Small intestine (tissue), 16 donors: ENCODE measurements at places on chromosomes 12 and 14.

DNA sequence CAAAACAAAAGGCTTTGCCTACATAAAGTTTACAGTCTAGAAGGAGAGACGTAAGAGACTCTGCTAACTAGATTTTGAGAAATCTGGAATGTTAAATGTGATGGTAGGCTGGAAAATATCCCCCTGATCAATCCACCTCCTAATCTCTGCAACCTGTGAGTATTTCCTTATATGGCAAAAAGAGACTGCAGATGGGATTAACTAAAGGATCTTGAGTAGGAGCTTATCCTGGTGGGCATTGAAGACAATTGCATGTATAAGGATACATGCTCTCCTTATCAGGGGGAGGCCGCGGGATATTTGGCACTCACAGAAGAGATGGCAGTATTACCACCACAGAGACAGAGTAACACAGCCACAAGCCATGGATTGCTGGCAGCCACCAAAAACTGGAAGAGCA is 95.2 kb downstream of the EGLN3 start:
- no peak for DNase-seq

DNA sequence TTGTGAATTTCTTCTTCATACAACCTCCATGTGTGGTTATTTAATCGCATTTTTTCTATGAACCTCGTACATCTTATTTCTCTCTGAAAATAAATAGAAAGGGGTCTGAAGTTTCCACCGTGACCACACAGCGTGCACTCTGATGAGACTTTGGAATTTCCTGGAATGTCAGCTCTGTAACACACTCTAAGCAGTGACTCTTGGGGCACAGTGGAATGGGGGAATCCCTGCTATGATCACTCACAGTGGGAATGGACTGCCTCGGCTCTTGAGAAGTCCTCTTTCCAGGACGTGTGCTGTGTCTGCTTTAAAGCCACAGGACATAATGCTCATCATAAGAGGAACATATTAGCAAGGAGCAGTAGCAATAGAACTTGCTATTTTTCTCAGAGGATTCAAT is 416.2 kb downstream of the EGLN3 start:
- no peak for DNase-seq

GRCh38 chr12:132619386-132620112 is 973 bp downstream of the P2RX2 start:
- DNase-seq: no peak

- DNase-seq: no peak
Observed at GRCh38 chr12:65728848-65729793, 95.2 kb upstream of the HMGA2 start.

GRCh38 chr14:103909531-103910261 is 18.6 kb upstream of the TDRD9 start:
- no peak for DNase-seq

DNA sequence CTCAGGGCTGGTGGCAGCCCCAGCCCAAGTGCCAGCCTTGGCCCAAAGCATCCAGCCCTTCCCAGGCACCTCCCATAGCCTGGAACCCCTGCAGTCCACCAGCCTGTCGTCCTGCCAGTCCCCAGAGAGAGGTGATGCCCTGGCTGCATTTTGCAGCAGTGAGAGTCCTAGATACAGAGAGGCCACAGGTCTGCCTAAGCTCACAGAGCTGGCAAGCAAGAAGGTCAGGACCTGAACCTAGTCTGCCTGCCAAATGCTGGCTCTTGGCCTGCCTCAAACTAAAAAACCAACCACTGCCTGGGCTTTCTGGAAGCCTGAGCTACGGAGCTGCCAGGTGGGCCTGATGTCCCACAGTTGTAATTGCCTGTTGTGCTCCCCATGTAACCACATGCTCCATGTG is 164.9 kb downstream of the PHETA1 start:
- no peak for DNase-seq

DNA sequence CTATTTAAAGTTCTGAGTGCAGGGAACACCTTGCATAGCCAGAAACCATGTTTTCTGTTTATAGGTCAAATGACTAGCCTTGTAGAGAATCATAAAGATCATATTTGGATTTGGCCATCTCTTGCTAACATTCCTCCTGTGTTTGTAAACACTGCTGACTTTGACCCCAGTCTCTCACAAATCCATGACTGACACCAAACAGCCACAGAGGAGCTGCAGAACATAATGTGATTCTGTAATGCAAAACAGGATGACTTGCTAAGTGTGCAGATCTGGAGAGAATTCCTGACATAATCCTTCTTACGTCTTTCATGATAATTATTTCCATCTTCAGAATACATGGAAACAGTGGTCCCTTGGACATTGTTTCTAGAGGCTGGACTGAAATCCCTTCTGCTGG is 211.8 kb downstream of the BMP4 start:
- DNase-seq: no peak

DNA sequence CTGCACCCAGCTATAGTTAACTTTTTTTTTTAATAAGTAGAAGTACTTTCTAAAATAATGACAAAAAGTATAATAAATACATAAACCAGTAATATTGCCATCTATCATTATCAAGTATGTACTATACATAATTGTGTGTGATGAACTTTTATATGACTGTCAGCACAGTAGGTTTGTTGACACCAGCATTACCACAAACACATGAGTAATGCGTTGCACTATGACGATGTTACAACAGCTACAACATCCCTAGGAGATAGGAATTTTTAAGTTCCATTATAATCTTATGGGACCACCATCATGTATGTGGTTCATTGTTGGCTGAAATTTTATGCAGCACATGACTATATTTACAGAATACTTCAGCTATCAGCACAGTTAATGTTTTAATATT is 62.9 kb upstream of the VSX2 start:
- DNase-seq: no peak

DNA sequence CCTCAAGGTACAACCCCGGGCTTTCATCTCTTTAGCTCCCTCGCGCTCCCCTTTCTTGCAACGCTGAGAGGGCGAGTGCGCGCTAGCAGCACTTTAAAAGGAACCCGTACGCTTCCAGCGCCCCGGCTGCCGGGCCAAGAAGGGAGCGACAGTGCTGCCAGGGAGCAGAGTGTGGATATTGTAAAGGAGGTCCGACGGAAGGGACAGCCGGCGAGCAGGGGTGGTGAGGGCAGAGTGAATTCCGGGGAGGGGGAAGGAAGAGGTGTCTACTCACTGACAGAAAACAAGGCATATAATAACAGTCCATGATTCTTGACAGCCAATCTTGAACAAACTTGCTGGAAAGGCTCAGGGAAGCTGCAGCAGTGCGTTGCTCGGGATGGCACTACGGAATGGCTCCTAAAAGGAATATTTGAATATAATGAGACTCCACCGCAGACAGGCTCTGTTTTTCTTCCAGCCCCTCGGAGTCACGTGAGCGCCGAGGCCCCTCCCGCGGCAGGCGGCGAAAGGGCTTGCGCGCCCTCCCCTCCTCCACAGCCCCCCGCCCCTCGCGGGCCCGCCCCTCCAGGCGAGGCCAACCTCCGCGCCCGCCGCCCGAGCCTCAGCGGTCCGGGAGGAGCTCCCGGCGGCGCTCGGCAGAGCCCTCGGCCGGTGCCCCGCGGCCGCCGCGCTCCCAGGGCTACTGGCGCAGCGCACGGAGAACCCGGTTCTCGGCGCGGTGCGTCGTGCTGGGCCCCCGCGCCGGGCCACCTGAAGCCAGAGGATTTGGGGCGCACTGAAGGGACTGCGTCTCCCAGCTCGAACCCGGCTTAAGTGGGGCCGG is 3.4 kb downstream of the BMP4 start:
- DNase-seq: peak; percentile 65

DNA sequence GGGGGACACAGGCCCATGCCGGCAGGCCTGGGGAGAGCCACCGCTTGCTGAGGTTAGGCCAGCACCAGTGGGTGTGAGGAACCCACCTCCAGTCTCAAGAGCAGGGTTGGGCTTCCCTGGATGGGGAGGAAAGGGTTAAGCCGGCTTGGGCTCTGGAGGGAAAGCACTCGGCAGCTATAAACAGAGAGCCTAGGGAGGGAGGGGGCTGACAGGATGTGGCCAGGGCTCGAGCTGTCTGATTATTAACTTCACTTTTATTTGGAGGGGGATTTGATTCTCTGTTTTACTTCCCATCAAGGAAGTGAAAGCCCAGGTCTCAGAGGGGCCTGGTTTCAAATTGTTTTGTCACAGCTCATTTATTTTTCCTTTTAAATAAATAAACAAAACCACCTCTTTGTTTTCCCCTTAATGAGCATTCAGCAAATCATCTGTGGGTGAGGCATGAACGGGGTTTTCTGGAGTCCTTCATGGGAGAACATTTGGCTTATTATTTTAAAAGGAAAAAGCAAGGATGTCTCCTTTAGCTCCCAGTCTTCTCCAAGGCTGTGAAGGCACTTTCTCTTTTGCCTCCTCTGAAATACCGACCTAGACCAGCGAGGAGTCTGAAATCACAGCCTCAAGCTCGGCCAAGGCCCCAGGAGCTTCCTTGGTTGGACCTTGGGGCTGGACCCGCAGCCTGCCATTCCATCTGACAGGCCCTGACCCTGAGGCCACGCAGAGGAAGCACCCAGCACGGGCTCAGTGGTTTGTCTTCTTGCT is 21.9 kb upstream of the ZFP36L1 start:
- DNase-seq: peak; percentile 83

DNA sequence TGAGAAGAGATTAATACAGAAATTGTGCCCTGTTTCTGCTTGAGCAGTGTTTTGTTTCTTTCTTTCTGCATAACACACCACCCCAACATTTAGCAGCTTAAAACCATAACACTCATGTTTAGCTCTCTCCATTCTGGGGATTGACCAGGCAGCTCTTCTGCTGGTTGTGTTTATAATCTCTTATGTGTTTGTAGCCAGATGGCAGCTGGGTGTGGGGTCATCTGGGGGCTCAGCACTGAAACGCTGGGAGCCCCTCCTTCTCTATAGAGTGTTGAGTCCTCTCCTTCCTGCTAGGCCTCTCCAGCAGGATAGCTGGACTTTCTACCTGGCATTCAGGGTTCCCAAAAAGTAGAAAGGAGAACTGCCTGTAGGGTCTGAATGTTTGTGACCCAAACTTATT is 270.6 kb downstream of the TTC8 start:
- DNase-seq: no peak

DNA sequence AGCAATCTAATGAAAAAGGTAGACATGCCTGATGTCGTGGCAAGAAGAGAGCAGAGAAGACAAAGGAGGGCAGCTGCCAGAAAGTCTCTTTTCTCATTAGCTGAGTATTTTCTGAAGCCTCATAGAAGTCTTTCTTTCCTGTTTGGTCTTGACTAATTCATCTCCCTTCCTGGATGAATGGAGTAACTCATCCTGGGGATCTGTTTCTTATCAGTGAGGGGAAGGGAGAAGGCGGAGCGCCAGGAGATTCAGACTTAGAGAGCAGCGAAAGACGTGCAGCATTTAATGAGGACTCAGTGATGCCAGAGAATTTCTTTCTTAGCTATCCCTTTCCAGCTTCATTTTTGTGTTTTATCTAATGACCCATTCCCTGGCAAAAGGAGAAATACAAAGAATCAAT is 89.4 kb downstream of the SLC15A4 start:
- no peak for DNase-seq

- DNase-seq: no peak
Observed at GRCh38 chr12:75477137-75477536, 3.4 kb upstream of the GLIPR1 start.

- DNase-seq: no peak
Observed at GRCh38 chr14:101500061-101500460, 61.2 kb upstream of the DIO3 start.

GRCh38 chr12:115504306-115505290 is 772.9 kb downstream of the MED13L start:
- no peak for DNase-seq

- DNase-seq: no peak
Observed at GRCh38 chr14:55641290-55641689, 61.3 kb downstream of the KTN1 start.

DNA sequence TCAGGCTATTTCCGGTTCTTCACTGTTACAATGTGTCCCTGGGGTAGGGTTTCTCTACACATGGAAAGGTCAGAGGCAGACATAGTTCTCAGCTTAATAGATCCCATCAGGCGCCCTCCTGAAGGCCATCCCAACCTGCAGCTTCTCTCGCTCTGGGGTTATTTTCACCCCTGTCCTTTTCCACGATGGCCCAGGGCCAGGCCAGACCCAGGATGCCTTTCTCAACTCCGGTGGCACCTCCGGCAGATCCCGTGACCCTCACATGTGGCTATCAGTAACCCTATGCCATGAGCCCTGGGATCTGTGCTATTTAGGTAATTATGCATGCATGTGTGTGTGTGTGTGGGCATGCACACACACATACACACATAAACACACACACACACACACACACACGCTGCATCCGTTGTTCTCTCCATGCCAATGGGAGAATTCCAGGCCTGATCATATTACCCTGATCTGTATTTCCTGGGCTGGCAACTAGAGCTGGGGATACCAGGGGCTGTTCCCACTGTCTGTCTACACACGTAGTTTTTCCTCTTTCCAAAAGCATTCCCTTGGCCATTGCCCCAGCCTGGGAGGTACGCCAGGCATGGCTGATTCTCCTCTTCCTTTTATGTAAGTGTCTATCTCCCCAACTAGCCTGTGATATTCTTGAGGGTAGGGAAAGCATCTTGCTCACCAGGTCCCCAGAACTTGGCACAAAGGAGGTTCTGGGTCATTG is 51.2 kb upstream of the NOS1 start:
- DNase-seq: no peak

- DNase-seq: no peak
Observed at GRCh38 chr12:77847060-77847541, 16.4 kb downstream of the NAV3 start.

DNA sequence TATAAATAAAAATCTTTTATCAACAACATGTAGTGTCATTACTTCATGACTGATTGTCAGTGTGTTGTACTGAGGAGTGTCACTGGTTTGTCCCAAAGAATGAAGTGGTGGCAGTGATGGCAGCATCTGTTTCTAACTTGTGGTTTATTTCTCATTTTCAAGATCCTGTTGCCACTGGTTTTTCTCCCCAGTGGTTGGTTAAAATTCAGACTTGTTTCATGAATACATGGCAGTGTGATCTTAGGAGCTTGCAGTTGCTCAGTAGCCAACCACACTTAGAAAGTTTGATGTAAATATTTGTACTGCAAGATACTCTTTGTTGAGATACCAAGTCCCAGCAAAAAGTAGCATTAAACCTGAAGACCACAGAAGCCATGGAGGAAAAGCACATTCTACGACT is 69.8 kb downstream of the PLEKHA5 start:
- no peak for DNase-seq

DNA sequence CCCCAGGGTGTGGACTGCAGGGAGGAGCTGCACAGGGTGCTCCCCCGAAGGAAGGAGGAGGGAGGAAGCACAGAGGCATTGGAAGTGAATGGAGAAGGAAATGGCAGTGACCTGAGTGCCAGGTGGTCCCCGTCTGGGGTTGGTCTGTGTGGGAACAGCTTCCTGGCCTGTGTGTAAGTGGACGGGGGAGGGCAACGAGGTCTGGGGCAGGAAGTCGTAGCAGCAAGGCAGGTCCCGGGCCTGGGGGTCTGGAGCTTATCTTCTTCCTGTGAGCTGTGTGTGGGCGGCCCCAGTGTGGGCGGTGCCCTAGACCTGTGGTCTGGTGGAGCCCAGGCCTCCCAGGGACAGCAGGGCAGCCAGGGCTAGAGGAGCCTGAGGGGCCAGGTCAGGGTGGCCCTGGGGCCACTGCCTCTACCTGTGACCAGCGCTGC is 382.1 kb downstream of the TMEM121 start:
- no peak for DNase-seq

- no peak for DNase-seq
Observed at GRCh38 chr12:30967026-30967425, 40.5 kb downstream of the TSPAN11 start.

GRCh38 chr12:69423037-69423905 is 46.9 kb upstream of the FRS2 start:
- DNase-seq: no peak
